T-cell (primary cell): ENCODE measurements at places on chromosomes 3 and 15.

GRCh38 chr3:37223576-37223975, 49.2 kb upstream of the LRRFIP2 start:
- no peak for DNase-seq

DNA sequence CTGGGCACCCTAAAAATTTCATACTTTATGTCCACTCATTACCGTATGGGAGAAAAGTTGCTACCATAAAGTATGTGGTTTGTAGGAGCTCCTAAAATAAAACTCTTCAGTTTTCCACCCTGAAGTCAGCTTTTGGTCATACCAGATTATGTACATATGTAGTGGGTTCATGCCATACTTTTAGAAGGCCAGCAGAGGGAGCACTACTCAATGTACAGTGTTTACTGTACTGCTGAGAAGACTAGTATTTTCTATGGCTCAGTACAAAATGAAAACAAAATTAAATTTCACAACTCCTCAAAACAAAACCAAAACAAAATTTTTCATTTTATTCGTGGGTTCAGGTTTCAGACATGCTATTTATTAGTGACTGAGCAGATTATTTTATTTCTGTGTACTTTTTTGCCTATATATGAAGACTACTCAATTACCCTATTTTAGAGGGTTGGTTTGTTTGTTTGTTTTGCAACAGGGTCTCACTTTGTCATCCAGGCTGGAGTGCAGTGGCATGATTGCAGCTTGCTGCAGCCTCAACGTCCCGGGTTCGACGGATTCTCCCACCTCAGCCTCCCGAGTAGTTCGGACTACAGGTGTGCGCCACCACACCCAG, 24.3 kb downstream of the NXPE3 start:
- DNase-seq: no peak

DNA sequence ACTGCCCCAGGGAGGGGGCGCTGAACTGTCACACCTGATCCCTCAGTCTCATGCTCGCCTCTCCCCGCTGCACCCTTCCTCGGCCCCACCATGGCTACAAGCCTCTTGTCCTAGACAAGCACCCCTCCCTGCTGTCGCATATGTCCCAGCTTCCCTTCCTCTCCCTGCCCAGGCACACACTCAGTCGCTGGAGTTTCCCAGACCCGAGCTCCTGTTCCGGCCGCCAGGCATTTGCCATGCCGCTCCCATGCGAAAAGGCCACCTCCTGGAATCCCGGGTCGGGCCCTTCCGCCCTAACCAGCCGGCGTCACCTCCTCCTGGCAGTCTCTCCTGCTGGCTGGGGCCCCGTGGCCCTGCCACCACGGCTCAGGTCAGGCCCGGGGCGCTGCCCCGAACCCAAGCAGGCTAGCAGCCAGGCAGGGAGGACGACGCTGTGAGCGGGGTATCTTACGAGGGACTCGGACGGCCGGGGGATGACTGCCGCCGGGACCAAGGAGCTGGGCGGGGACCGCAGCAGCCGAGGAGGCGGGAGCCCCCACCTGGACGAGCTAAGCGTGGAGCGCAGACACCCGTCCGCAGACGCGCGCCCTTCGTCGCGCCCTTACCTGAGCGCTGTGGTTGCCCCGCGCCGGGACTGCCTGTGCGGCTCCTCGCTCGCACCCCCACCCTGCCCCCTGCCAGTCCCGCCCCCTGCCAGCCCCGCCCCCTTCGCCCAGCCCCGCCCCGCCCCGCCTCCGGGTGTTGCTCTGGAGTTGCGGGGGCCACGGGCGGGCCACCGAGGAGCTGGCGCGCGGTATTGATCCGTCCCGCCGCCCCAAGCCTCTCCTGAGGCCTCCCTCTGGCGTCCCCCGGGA, at the start of gene ALS2CL:
ALS2CL (minus strand) TSS at position 642 of the 854 bp plus-strand sequence. CDS start 4,239 bp downstream, outside the sequence.
- DNase-seq: peak; percentile 48

DNA sequence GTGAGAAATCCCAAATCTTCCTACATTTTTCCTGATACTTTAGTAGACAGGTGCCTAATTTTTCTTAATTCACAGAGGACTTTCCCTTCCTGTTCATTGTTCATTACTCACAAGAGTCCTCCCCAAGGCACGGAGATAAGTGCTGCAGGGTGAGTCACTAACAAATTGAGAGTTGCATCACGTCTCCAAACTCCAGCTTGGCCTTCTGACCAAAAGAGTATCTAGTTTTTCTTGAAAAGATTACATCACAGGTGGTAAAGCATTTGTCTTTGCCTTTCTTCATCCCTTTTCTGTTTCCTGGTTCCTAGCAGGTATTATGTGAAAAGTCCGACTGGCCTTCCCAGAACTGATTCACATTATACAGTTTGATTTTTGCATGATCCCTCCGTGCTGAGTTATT, 24.9 kb upstream of the RASGRP1 start:
- DNase-seq: no peak

DNA sequence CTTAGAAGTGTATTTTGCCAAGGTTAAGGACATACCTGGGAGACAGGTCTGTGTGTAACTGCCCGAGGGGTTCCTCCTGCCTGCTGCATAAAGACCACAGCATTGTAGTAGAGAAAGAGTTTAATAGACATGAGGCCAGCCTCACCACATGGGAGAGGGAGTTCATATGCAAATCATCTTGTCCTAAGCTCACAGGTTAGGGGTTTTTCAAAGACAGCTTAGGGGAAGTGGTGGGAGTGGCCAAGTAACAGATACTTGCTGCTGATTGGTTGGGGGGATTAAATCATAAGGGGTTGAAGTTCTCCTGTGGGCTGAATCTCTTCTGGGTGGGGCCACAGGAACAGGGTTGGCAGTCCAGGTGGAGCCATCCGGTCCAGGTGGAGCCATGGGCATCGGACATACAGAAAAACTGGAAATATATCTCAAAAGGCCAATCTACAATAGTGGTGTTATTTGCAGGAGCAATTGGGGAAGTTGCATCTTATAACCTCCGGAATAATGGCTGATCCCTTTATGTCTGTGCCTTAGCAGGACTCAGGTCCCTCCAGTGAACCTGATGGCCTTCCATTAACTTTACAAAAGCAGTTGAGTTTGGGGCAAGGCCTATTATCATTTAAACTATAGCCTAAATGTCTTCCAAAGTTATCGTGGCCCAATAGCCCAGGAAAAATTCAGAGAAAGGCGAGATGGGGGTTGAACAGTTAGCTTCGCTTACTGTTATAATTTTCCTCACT, 86.0 kb upstream of the MFGE8 start:
- no peak for DNase-seq

DNA sequence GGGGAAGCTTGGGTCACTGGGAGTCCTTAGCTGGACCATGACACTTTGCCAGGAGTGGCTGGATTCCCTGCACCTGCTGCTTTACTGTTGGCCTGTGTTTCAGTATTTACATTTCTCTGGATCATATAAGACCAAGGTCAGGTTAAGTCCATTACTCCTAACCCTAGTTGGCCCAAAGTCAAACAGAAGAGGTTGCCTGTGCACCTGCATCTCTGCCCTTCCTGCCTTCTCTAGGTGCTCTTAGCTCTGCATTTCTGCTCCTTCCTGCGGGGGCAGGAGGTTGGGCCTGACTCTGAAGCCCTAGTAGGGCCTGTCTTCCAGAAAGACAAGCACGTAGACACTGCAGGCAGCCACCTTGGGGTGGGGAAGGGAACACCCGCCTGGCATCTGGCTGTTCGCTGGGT, 124.3 kb downstream of the RPLP1 start:
- no peak for DNase-seq

DNA sequence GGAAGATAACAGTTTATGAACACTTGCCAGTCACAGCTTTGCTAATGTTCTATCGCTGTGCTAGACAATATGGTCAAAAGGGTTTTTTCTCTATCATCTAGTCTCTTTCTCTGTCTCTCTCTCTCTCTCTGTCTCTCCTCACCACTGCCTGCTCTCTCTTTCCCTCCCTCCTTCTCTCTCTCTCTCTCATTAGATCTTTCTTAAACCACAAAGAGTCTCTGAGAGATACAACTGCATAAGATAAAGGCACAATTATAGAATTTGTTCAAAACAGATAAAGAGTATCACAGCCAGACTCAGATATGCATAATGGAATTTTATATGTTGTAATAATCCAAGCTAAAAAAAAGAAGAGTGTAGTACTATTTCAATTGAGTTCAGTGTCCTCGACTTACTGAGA, 258.4 kb downstream of the MECOM start:
- no peak for DNase-seq

DNA sequence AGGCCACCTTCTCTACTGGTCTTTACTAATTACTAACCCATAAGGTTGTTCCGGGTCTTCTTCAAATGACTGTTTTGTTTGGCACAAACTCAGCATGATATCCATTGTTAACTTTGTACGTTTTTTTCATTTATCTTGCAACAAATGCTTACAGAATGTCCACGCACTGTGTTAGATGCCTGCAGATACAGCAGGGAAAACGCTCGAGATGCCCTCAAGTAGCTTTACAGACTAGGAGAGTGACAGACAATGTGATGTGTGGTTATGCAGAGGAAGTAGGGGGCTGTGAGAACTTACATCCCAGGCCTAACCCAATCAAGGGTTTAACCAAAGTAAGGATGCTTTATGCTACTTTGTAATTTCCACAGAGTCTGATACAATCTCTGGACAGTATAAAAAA, 949 bp upstream of the RFC4 start:
- no peak for DNase-seq

- no peak for DNase-seq
These were observed 38.6 kb downstream of the LYZL4 start for GRCh38 chr3:42371776-42372175.

DNA sequence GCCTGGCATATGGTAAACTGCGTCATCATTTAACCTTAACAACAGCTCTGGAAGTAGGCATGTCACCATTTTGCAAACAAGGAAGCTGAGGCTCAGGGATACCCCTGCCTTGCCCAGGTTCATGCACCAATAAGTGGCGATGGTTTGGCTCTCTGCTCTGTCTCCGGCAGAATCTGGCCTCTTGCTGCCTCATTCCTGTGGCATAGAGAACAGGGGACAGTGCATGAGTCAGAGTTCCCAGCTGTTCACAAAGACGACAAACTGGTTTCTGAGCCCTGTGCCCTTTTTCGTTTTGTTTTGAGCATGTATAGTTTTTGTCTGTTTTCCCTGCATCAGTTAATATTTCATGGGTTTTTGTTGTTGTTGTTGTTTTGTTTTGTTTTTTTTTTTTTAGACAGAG, 236.8 kb downstream of the OPA1 start:
- no peak for DNase-seq
